ENCODE measurements at places on chromosomes 3 and 15.
A peak's percentile ranks its signal among the peaks of the same experiment; 100 is the strongest.

GRCh38 chr3:184336547-184337398, 627 bp upstream of the FAM131A start:
- no peak for DNase-seq

GRCh38 chr15:48929661-48930060, 34.1 kb downstream of the SHC4 start:
- no peak for DNase-seq

DNA sequence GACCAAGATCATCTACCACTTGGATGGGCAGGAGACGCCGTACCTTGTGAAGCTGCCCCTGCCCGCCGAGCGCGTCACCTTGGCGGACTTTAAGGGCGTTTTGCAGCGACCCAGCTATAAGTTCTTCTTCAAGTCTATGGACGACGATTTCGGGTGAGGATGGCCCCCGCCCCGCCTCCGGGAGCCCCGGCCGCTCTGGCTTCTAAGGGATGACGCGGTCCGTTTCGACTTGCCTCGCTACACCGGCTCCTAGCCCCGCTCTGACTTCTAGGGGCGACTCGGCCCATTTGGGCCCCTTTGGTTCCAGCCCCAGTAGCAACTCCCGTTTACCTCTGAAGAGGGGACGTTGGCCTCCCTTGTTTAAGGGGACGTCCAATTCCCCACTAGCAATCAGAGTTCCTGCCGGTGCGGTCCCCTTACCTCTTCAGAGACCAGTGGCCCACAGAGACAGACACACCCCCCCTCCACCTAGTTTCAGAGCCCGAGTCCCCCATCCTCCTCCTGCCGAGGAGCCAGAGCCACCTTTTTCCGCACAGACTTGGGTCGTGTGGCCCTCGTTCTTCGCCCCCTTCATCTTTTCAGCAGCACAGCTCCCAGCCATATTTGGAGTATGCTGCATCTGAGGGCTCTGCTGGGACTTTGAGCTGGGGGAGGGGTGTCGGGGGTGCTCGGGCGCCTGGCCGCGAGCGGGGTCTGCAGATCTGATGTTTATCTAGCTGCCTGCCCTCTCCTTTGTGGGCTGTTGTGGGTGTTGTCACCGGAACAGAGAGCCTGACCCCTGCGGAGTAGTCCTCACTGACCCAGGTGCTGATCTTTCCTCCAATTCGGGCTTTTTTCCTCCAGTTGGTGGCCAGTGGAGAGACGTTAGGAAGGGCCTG, 706 bp downstream of the DVL3 start:
- peak; percentile 27 for DNase-seq

DNA sequence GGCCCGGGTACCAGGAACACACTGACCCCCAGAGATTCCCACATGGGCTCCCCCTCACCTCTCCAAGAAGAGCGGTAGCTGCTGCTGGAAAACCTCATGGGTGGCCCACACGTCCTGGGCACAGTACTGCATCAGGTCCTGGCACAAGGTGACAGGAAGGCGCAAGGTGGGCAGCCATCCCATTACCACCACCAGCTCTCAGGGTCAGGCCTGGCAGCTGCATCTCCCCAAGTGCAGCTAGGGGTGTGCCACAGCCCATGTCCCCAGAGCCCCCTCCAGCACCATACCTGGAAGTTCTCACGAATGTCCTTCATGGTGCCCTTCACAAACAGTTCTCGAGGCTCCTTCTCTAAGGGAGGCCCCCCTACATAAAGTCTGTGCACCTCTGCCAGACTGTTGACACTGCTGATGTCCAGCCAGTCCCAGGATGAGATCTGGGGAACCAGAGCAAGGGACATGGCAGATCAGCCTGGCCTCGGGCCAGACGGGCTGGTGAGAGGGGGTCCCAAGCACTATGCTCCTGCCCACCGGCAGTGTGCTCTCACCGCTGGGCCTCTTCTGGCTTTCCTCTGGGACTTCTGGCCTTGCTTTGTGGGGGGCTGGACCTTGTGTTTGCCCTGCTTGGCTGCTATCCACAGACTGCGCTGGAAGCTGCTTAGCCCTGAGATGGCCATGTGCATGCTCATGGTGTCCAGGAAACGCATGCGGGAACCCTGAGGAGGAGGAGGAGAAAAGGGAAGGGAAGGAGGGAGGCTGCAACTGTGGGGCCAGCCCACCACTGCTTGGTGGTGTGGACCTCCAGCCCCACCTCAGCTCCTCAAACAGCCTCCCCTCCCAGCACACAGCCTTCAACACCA, 6.0 kb downstream of the POLG start:
- DNase-seq, result no peak

DNA sequence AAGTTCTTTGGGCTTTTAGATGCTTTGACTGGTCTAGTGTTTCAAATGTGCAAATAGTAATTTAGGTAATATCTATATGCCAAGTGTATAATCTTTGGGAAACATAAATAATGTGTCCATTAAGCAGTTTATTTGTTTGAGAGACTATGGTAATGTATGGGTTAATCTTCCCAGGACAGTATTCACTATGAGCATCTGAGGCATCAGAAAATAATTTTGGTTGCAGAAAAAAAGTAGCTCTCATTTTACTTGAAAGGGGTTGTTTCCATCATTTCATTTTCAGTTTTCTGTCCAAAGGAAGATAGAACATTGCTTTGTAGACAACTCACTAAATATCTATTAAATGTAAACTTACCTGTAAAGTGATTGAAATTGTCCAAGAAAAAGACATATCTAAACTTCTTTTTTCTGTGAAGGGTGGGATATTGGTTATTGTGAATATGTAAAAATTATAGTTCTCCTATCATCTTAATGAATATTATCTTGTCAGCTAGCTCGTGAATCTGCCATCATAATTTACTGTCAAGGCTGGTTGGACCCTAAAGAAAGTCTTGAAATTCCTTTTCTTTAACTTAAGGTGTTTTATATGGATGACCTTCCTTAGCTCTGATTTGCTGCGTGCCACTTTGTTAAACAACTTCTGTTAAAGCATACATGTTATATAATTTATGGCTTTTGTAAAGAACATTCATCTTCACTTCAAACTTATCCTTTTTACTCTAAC, 108.8 kb downstream of the EPHA3 start:
- no peak for DNase-seq

DNA sequence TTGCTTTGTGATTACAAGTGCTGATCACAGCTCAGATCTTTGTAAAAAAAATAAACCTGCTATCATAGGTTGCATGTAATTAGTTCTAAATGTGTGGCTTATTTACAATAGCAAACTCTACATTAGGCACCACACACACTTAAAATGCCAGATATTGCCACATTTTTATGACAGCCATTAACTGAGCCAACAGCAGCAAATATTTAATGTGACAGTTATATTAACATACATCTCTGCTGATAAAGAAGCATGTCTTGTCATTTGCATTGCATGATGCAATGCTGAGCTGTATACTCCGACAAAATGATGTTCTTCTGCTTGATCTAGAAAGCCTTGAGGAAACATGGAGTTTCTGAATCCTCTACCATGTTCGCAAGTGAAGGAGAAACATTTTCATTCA, 273.6 kb upstream of the VEPH1 start:
- DNase-seq, result no peak

DNA sequence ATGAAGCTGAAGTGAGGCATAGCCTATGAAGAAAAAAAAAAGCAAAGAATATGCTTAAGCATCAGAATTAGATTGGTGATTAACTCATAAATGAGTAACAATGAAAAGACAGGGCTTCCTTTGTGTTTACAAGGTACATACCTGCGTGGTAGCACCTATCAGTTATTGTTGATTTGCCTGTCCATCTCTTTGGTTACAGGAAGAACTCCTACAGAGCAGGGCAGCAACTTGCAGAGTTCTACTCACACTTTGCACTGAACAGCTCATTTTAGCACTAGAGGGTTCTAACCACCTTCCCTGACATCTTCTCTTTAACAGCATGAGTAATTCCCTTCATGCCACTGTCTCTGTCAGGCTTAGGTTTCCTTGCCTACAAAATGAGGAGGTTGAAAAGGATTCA, 166.0 kb downstream of the DPH6 start:
- DNase-seq, result no peak

GRCh38 chr3:133491481-133492059, 81.9 kb upstream of the CDV3 start:
- no peak for DNase-seq

- no peak for DNase-seq
Measured at GRCh38 chr15:52172869-52173268, 18.3 kb downstream of the GNB5 start.
